Caki2 (cell line): ENCODE measurements at places on chromosomes 2 and 18. TPM values are rescaled to one million over a fixed set of nuclear protein-coding genes. Genes with fewer than 3 reads are reported as not detected.

The TSPYL6 gene
- total RNA-seq = not detected in 2 replicates

The ZEB2 gene
- total RNA-seq = 1.2 and 1.7 TPM in 2 replicates

The CROCC2 gene
- total RNA-seq = not detected in 2 replicates

The POTEJ gene
- not detected in 2 replicates for total RNA-seq

The IL1A gene
- 1.0 and 1.8 TPM in 2 replicates for total RNA-seq

The UGT1A4 gene
- 0.10 and 3.3 TPM in 2 replicates for total RNA-seq

The GALR1 gene
- total RNA-seq = not detected in 2 replicates

The IL36A gene
- not detected in 2 replicates for total RNA-seq

The KLHL41 gene
- total RNA-seq = not detected in 2 replicates

The MOCOS gene
- total RNA-seq = 3.7 and 10.2 TPM in 2 replicates

The TXNDC2 gene
- total RNA-seq = 0.23 TPM in 1 of 2 replicates, not detected in the other

The CRYGC gene
- not detected in 2 replicates for total RNA-seq

The GNLY gene
- not detected in 2 replicates for total RNA-seq

The CNDP2 gene
- total RNA-seq = 86.5 and 107 TPM in 2 replicates

The CEBPZ gene
- 23.7 and 31.9 TPM in 2 replicates for total RNA-seq

The CDH2 gene
- 82.4 and 83.5 TPM in 2 replicates for total RNA-seq

The LGALSL gene
- total RNA-seq = 11.1 and 12.0 TPM in 2 replicates

The AQP4 gene
- not detected in 2 replicates for total RNA-seq

The TANK gene
- 46.8 and 55.1 TPM in 2 replicates for total RNA-seq

The UGT1A8 gene
- total RNA-seq = 0.87 and 2.2 TPM in 2 replicates

The SOWAHC gene
- 15.1 and 26.9 TPM in 2 replicates for total RNA-seq

The DNAH7 gene
- total RNA-seq = 0.14 TPM in 1 of 2 replicates, not detected in the other

The ZNF519 gene
- total RNA-seq = 3.4 and 8.0 TPM in 2 replicates

The ASB18 gene
- total RNA-seq = not detected in 2 replicates

The AGXT gene
- total RNA-seq = not detected in 2 replicates

The SPP2 gene
- total RNA-seq = not detected in 2 replicates

The ARHGAP28 gene
- 0.27 and 0.46 TPM in 2 replicates for total RNA-seq

The ZNF24 gene
- total RNA-seq = 10.3 and 10.6 TPM in 2 replicates

The TRIB2 gene
- total RNA-seq = 0.81 TPM in 1 of 2 replicates, not detected in the other

The SERPINB8 gene
- total RNA-seq = 0.12 and 4.9 TPM in 2 replicates

The NCKAP5 gene
- total RNA-seq = 3.1 and 3.4 TPM in 2 replicates

The FAM124B gene
- not detected in 2 replicates for total RNA-seq

The FAM228B gene
- total RNA-seq = 12.1 and 15.0 TPM in 2 replicates

The STPG4 gene
- total RNA-seq = 0.37 and 3.2 TPM in 2 replicates

The RIF1 gene
- 13.5 and 18.9 TPM in 2 replicates for total RNA-seq
